Stimulated activated CD4-positive, alpha-beta T cell treated with anti-CD3 and anti-CD28 coated beads, Interleukin-1b, Interleukin-23, amount 100 ng/mL, for 4 hours (primary cell): ENCODE measurements at places on chromosomes 5 and 9.

- no peak for DNase-seq
Measured at GRCh38 chr9:21873540-21874221, 71.2 kb downstream of the MTAP start.

DNA sequence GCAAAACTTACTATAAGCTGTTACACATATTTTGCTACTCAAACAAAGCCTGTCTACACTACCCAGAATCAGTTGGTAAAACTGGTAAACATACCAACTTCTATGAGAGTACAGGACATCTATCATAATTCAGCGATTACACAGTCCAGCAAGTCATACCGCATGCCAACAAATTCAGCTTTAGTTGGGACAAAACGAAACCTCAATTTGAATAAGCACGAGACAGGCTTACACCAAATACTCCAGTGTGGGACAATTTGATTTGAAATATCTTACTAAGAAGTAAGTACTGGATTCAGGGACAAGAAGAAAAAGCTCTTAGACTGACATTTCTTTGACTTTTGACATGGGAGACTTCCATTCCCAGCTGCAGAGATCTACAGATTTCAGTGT is 2.0 kb downstream of the NRG2 start:
- DNase-seq = no peak

DNA sequence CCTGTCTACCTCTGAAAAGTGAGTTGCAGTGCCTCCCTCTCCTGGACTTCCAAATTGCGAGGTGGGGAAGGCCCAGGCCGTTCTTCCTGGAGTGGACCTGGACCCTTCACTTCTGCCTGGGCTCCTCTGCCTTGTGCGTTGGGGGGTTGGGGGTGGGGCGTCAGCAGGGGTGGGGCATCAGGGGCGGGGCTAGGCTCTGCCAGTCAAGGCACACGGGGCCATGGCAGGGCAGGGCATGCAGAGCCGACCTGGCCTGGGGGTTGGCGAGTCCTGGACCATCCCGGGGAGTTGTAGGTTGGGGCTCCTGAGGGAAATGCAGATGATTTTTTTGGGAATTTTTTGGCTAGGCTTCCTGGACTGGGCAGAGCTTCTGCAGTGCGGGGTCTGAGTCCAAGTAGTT is 87.1 kb downstream of the EHMT1 start:
- no peak for DNase-seq

GRCh38 chr9:77756449-77756848 is 108.3 kb upstream of the GNA14 start:
- DNase-seq = no peak

GRCh38 chr9:135815830-135816650 is 91.3 kb downstream of the CAMSAP1 start:
- no peak for DNase-seq

GRCh38 chr5:179451114-179451827 is 99.1 kb upstream of the RUFY1 start:
- DNase-seq = no peak

DNA sequence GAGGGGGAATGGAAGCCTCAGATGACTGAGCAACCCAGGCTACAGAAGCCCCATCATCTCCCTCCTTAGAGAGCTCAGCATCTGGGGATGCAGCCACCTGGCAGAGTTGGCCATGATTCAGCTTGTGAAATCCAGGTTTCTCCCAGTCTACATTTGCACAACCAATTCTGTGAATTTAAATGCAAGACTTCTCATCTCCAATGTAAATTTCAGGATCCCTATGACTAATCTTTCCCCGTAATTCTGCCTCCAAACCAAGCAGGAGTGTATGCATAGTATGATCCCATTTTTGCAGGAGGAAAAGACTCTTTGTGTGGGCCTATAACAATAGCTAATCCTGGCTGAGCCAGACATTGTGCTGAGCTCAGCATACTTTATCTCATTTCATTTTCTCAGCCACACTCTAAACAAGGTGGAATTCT is 59.6 kb upstream of the IL17B start:
- DNase-seq = no peak

DNA sequence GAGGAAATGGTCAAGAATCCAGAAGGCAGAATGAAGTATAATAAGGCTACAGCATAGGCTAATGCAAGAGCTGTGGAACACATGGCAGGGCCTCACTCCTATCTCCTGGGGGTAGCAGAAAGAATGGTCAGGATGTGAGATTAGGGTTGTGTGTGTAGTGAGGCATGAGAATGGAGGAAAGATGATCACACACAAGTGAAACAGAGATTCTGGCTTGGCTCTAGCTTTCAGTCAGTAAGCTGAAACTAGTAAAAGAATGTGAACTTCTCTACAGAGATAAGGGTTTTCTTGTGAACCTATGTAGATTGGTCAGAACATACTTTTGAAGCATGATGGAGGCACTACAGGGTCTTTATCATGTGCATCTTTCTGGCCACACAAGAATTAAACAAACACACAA is 298.8 kb downstream of the ASTN2 start:
- DNase-seq = no peak

GRCh38 chr5:116479776-116480675 is 94.6 kb downstream of the SEMA6A start:
- no peak for DNase-seq

DNA sequence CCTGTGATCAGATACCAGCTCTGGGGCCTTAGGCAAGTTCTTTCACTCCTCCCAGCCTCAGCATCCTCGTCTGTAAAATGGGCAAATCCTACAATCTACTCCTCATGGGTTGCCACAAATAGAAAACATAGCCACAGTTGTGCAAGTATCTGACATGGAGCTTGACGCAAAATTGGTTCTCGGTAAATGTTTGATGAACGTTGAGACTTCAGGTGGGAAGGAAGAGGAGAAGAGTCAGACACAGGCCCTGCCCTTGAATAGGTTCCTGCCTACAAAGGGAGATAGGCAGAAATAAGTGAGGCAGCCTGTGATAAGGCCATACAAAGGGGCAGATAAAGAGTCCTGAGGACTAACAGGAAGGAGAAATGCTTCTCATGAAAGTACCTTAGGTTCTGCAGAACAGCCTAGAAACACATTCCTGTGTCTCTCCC is 26.1 kb upstream of the CPEB4 start:
- no peak for DNase-seq

DNA sequence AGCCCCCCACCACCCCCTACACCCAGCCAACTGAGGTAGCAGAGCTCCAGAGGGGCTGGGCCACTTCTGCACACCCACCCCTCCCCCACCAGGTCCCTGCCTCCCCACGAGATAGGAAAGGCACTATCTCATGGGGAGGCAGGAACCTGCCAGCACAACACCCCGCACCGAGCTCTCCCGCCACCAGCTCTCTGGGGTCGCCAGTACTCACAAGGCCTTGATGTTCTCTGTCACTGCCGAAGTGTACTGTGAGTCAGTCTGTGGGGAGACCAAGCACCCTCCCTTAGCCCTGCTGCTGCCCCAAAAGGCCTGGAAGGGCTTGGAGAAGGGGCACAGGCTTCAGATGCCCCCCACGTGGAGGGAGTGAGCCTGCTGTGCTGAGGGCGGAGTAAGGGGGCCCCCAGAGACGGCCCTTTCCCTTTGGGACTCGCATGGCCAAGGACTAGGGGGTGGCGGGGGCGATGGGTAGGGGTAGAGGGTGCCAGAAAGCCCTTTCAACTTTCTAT is 5.9 kb downstream of the MGAT4B start:
- DNase-seq = no peak

- DNase-seq = no peak
Measured at GRCh38 chr5:163190283-163190682, 247.1 kb upstream of the CCNG1 start.

DNA sequence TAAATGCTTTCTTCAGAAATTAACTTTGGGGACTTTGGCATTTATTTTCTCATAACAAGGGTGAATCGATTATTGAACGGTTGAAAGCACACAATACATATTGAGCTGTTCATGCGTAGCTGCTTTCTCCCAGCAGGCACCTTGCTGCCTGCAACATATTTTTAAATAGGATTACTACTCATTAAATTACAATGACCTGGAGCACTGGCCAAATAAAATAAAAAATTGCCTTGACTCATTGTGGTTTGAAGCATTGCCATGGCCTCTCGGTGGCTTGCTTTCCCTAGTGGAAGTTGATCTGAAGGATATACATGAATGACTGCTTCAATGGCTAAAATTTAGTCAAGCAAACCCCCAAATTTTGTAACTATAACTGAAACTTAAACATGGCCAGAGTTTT is 181.6 kb upstream of the NUDT12 start:
- DNase-seq = no peak

DNA sequence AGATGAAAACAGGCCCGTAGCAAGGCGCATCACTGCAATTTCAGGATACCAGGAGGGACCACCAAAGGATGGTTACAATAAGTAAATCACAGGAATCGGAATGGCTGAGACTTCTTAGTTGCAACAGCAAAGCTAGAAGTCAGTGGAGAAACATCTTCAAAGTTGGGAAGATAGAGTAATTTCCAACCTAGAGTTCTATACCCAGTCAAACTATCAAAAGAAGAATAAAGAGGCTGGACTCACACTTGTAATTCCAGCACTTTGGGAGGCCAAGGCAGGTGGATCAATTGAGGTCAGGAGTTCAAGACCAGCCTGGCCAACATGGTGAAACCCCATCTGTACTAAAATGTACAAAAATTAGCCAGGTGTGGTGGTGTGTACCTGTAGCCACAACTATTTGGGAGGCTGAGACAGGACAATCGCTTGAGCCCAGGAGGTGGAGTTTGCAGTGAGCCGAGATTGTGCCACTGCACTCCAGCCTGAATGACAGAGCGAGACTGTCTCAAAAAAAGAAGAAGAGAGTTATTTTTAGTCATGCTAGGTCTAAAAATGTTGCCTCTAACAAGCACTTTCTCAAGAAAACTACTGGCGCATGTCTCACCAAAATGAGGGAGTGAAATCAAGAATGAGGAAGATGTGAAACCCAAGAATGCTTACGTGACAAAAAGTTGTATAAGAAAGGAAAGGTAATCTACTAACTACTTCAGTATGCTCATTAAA is 267.7 kb downstream of the DENND1A start:
- no peak for DNase-seq

DNA sequence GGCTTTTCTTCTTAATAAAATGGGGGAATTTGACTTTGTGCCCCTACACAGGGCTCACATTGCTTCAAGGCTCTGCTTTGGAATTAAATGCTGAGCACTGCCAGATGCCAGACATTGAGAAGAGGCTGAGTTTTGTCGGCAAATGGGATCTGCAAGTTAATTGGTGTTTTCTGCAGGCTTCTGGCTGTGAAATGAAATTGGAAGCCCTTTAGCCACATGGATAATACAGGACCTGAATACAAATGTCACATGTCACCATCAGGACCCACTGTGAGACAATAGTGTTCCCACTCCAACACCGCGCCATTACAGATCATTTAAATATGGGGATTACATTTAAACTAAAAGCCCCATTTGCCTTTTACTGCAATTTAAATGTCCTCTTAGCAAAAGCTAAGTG is 164.4 kb downstream of the ZSWIM6 start:
- DNase-seq = no peak

GRCh38 chr5:168601972-168602371 is 22.8 kb upstream of the PANK3 start:
- DNase-seq = no peak

GRCh38 chr9:87406543-87407166 is 91.0 kb upstream of the DAPK1 start:
- DNase-seq = no peak

- no peak for DNase-seq
Measured at GRCh38 chr5:128274441-128274840, 190.9 kb downstream of the SLC12A2 start.

DNA sequence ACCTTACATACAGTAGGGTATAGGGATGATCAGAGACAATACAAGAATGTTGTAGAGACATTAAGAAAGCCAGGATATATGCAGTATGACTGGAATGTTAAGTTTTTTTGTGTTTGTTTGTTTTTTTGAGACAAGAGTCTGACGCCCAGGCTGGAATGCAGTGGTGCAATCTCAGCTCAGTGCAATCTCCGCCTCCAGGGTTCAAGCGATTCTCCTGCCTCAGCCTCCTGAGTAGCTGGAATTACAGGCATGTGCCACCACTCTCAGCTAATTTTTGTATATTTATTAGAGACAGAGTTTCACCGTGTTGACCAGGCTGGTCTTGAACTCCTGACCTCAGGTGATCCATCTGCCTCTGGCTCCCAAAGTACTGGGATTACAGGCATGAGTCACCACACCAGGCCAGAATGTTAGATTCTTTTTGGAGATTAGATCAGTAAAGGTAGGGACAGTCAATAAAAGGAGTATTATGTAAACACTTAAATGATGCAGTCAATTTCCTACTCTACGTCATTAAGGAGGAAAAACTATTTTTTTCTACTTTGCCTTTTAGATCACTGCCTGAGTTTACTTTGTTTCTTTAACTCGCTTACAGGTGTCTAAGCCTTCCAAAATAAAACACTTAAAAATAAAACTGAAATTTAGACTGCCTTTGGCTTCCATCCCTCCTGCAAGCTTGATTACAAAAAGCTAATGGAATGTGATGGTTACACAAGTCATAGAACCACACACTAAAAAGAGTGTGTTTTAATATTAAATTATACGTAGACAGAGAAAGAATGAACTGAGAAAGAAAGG is 6.8 kb upstream of the HNRNPA0 start:
- DNase-seq = no peak
